Psoas muscle (tissue), 8 donors: ENCODE measurements at places on chromosomes 6 and 20. TPM values are rescaled to one million over a fixed set of nuclear protein-coding genes. Genes with fewer than 3 reads are reported as not detected.

The HLA-DPB1 gene
- total RNA-seq = 33.2 TPM

The SLC44A4 gene
- total RNA-seq = 0.24 TPM

The CNPY3 gene
- 6.8 TPM for total RNA-seq

The SUMO4 gene
- total RNA-seq = 0.40 TPM

The AVP gene
- total RNA-seq = not detected

The DYNLT2 gene
- total RNA-seq = 0.73 TPM

The MMS22L gene
- 1.2 TPM for total RNA-seq

DNA sequence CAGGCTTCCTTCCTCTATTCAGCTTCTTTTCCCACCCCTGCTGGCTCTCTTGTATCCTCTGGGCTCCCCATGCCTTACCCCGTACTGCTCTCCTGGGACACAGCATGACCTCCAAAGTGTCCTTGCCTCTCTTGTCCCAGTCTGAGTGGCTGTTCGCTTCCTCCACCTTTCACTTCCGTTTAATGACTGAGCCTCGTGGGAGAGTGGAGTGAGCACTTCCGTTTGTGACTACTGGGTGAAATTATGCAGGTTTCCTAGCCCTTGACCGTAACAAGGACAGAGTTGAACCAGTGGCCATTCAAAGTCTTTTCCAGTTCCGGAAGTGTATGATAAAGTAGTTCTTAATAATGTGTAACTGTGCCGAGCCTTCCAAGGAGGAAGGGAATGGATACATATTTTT lies 109.2 kb downstream of the ARID1B start:
- no peak for DNase-seq

DNA sequence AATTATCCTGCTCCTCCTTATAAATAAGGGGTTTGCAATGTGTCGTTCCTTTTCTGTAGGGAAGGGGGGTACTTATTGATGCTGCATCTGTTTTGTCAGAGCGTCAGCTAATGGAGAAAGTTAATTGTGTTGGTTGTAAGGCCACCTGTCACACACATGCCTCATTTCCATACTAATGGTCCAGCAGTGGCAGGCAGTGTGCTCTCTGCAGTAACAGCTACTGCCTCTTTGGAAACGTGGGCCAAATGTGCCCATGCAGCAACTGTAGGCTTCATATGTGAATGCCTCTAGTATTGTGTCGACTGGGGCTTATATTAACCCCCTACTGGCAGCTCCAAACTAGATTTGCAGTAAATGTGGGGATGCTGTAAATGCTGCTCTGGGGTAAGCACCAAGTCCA lies 56.3 kb upstream of the OLIG3 start:
- no peak for DNase-seq

DNA sequence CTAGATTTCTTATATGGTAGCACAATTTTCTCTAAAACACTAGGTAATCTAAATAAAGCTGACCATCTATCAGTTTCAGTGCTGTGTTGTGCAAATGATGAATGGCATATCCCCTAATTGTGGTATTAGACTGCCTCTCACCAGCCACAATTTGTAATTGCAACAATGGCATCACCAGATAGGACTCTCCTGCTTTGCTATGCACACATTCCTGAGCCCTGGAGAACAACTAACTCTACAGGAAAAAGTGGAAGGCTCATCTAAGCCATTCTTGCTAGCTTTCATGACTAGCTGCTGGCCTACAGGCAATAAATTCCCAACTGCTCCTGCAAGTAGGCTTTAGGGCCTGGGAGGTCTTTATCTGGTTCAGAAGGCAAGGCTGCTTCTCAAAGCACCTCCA lies 974.1 kb downstream of the EYS start:
- no peak for DNase-seq

DNA sequence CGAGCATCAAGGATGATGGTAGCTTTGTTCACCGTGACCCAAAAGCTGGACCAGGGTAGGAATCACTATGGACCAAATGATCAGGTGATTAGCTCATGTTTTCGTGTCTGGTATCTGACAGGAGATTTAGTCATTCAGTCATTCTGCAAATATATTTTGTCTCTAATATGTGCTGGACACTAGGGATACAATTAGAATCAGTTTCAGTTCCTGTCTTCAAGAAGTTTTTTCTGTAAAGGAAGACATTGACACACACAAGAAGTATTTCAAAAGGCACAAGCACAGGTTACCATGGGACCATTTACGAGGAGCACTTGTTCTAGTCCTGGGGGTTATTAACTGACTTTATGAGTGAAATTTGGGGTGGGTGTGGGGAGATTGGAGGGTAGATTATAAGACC lies 244.9 kb downstream of the HIVEP2 start:
- DNase-seq = no peak

DNA sequence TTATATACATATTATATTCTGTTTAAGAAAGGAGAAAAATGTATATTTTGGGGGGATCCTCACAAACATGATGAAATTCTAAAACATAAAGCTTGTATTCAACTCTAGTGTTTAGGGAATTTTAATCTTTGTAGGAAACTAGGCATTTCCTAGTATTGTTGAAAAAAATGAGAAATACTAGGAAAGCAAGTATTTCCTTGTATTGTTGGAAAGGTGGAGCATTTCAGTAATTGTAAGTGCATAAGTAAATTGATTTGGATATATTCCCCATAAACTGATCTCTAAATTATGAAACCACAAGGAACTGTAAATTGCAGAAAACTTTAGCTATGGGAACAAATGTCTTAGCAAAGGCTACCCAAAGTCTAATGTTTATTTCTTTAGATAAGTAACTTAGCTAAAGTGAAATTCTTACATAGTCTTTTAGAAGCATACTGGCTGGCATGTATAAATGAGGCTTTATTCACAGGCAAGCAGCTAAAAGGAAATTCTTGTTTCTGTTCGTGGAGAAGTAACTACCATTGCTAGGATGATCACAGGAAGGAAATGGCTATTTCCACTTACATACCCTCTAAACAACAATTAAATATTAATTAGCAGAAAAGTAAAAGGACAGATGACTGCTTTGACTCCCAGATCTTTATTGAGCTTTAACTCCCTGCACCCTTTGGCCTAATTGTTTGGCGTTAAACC lies 19.9 kb upstream of the NRN1 start:
- DNase-seq = no peak

GRCh38 chr6:56840467-56841380 lies 114.2 kb upstream of the BEND6 start:
- no peak for DNase-seq

DNA sequence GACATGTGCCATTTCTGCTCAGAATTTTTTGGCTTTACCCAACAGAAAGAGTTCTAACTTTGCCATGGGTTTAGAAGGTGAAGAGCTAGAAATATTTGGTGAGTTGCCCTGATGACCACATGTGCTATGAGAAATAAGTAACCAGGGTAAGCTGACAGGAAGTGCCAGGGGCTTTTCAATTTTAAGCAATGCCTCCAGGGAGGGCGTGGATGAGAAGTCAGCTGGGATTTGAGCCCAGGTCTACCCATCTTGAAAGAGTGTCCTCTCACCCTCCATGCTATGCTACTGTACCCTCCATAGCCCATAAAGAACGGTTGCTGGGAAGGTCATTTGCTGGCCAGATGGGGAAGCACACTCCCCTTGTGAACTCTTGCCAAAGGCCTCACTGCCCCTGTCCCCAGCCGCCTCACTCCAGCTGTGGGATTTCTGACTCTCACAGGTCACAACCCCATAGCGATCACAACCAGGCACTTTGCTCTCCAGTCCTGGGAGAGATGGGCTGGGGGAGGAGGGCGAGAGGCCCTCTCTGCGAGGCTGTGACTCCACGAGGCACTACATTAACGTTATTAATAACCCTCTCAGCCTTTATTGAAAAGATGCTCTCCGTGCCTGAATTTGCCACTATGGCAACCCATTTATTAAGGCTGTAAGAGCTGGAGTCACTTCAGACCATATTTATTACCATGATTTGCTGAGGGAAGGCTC lies 291.1 kb downstream of the DHX35 start:
- no peak for DNase-seq

GRCh38 chr6:147381712-147382111 lies 126.8 kb upstream of the SAMD5 start:
- DNase-seq = no peak

- no peak for DNase-seq
These were observed at the start of gene COL9A3 for GRCh38 chr20:62816884-62817873. Gene COL9A3 (plus strand): TSS chr20:62817050. CDS start chr20:62817065, 15 bp downstream.
